ENCODE measurements at places on chromosomes 1 and 21. TPM values are rescaled to one million over a fixed set of nuclear protein-coding genes. Genes with fewer than 3 reads are reported as not detected.

FOXO6 gene
- total RNA-seq: not detected

PROK1 gene
- not detected for total RNA-seq

ID3 gene
- total RNA-seq: 14.4 TPM

SLC6A9 gene
- total RNA-seq: 5.3 TPM

DNA sequence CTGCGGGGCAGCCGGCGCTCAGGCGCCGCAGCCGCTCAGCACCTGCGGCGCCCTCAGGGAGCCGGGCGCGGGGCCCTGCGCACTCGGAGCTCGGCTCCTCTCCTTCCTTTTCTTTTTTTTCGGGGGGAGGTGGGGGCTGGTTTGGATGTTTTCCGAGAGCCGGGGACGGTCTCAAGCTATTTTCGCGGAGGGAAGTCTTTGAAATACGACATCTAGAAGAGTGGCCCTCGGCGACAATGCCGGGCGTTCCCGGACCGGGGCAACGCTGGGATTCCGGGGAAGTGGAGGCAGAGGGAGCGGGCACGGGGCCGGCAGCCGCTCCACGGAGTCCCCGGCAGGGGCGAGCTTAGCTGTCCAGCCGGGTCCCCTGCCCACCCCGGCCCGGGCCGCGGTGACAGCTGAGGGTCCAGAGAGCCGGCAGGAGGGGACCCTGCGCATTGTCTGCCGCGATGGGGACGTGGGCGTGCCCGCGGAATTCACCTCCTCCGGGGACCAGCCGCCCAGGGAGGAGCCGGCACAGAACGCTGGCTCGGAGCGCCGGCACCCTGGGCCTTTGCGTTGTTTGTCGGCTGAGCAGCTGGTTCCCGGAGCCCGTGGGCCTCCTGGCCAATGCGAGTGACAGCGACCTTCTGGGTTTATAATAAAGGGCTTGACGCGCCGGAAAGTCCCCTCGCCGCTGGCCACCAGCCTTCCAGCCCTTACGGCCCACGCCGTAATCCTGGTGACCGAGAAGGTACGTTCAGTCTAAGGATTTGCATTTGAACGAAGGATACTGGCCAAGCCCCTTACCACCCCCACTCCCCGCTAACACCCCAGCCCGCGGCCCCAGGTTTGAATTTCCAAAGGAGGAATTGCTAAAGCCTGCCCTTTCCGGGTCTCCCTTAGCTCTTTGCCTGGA is 582 bp downstream of the SLC37A1 start:
- peak; percentile 68 for DNase-seq
- peaks cover 17% of the 10 kb centered on the region for H3K4me1 ChIP-seq
- peaks cover 20% of the 10 kb centered on the region for H3K27me3 ChIP-seq

GRCh38 chr1:98323388-98323787 is 338.1 kb upstream of the SNX7 start:
- H3K4me3 ChIP-seq: no peak overlapping the region
- H3K36me3 ChIP-seq: no peaks in the 10 kb centered on the region
- peaks cover 6% of the 10 kb centered on the region for H3K27me3 ChIP-seq
- no peak for DNase-seq
- H3K27ac ChIP-seq: peak overlapping the region; percentile 77

GRCh38 chr1:12625276-12625675 is 7.3 kb upstream of the DHRS3 start:
- H3K4me1 ChIP-seq: peaks cover 15% of the 10 kb centered on the region
- peaks cover 11% of the 10 kb centered on the region for H3K27me3 ChIP-seq

DNA sequence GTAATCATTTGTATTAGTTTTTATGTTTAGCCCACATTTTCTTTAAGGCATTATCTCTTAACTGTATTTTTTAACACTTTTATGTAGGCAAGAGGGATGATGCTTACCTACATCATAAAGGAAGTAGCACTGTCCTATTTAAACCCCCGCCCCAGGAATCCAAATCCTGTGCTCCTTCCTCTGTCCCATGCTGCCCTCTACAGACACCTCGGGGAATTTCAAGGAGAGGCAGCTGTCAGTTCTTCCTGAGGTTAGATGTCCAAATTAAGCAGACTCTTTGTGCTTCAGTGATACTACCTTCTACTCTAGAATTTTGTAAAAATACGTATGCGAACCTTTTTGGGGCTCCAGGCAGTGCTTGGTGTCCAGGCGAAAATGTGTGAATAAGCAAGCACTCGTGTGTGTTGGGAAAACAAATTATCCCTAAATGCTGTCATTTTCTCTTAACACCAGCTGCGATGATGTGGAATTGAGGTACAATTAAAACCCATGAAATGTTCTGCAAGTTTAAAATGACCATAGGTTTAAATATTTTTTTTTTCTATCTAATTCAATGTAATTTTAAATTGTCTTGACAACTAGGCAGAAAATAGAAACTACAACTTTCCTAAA is 19.2 kb downstream of the CRCT1 start:
- H3K4me3 ChIP-seq: no peak overlapping the region
- H3K4me1 ChIP-seq: no peaks in the 10 kb centered on the region

- peaks cover 27% of the 10 kb centered on the region for H3K4me1 ChIP-seq
- H3K27me3 ChIP-seq: peaks cover 3% of the 10 kb centered on the region
- H3K27ac ChIP-seq: no peak overlapping the region
- peaks cover 2% of the 10 kb centered on the region for H3K36me3 ChIP-seq
These were observed 246.4 kb upstream of the HOOK1 start for GRCh38 chr1:59568158-59568935.

DNA sequence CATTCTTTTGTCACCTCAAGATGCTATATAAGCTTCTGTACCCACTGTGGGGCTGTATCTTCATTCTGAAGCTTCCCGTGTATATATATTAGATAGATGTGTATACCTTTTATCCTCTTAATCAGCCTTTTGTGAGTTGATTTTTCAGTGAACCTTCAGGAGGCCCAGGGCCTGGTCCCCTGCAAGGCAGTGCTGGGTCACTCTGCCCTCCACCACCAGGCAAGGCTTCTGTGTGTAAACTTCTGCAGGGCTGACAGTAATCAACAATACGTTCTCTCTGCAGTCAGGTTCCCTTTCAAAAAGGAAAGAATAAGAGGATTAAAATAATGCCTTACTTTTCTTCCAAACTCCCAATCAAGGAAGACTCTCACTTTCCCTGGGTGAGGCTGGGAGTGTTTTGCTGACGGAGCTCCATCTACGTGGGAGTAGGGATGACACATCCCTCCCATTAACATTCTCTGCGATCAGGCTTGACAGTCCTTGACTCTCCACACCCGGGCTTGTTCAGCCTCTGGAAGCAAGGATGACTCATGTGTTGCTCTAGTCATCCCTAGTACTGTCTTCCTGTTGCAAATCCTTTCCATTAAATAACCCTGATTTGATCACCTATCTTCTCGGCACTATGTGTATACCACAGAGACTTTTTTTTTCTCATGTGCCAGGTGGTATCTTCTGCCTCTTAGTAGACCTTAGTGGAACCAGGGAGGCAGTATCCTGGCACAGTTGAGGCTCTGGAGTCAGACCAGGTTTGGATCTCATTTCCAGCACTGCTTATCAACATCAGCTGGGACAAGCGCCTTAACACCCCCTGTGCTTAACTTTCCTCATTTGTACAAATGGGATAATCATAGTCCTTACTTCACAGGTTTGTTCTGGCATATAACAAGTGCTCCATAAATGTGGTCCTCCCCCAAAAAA is 70.3 kb upstream of the KCNK1 start:
- no peak overlapping the region for H3K27ac ChIP-seq
- H3K4me3 ChIP-seq: no peak overlapping the region
- peaks cover 19% of the 10 kb centered on the region for H3K27me3 ChIP-seq
- H3K4me1 ChIP-seq: no peaks in the 10 kb centered on the region

DNA sequence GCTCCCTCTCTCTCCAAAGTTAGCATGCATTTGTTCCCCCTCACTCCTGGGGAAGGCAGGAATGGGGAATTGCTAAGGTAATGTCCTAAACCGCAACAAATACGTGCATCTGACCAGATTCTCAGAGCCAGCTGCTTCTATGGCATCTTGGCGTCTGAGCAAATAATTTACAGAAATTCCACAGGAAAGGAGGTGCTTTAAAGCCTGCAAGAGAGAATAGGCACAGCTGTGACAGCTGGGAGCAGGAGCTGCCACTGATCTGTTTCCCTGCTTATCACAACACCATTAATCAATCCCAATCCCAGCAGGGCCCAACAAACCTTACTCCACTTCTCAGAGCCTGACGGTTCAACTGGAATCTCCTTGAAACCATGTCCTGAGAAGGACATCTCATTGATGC is 83.5 kb upstream of the ZNF281 start:
- DNase-seq: no peak
- no peak overlapping the region for H3K4me3 ChIP-seq
- no peak overlapping the region for H3K27ac ChIP-seq

DNA sequence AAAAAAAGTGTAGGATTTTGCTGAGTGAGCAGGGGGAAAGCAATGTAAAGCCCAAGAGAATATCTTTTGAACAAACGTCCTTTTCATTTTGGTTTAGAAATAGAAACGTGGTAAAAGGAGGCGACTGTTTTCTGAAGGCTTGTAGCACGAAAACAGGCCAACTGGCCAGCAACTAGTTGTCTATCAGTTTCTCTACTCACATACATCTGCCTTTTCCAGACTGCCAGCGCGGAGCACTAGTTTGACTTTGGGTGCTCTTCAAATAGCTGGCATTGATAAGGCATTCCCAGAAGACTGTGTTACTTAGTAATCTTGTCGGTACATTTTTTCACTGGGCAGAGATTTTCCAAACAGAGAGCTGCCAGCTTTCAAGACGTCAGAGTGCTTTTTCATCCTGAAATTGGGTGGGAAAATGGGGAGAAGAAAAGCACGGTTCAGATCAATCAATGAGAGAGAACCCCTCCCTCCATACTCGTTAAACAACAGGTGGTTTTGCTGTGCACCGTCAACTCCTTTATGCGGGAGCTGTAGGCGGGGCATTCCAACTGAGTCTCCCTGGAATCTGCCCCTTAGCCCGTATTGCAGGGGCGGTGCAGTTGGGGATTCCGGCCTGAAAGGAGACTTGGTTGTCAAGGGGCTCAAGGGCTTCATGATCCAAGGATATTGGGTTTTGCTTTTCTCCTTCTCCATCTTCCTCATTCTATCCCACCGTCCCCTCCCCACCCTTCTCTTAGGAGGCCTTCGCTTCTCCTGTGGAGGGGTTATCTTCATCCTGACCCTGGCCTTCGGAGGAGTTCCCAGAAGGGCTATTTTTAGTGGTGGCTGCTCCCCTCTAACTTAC is 884 bp upstream of the LRRC8C start:
- peak overlapping the region; percentile 82 for H3K4me3 ChIP-seq
- H3K4me1 ChIP-seq: peaks cover 71% of the 10 kb centered on the region
- peak overlapping the region; percentile 91 for H3K27ac ChIP-seq

- no peak for DNase-seq
- H3K36me3 ChIP-seq: peaks cover 26% of the 10 kb centered on the region
- H3K4me3 ChIP-seq: no peak overlapping the region
These were observed 40.9 kb upstream of the RGS1 start for GRCh38 chr1:192534666-192535065.

GRCh38 chr1:94621395-94621794 is 79.8 kb upstream of the F3 start:
- no peak for DNase-seq
- no peak overlapping the region for H3K4me3 ChIP-seq
- no peaks in the 10 kb centered on the region for H3K36me3 ChIP-seq
- no peaks in the 10 kb centered on the region for H3K4me1 ChIP-seq

- no peak overlapping the region for H3K4me3 ChIP-seq
- no peaks in the 10 kb centered on the region for H3K27me3 ChIP-seq
- H3K36me3 ChIP-seq: peaks cover 79% of the 10 kb centered on the region
- peaks cover 4% of the 10 kb centered on the region for H3K4me1 ChIP-seq
- no peak for DNase-seq
These were observed 24.4 kb upstream of the GNG4 start for GRCh38 chr1:235673981-235674380.

DNA sequence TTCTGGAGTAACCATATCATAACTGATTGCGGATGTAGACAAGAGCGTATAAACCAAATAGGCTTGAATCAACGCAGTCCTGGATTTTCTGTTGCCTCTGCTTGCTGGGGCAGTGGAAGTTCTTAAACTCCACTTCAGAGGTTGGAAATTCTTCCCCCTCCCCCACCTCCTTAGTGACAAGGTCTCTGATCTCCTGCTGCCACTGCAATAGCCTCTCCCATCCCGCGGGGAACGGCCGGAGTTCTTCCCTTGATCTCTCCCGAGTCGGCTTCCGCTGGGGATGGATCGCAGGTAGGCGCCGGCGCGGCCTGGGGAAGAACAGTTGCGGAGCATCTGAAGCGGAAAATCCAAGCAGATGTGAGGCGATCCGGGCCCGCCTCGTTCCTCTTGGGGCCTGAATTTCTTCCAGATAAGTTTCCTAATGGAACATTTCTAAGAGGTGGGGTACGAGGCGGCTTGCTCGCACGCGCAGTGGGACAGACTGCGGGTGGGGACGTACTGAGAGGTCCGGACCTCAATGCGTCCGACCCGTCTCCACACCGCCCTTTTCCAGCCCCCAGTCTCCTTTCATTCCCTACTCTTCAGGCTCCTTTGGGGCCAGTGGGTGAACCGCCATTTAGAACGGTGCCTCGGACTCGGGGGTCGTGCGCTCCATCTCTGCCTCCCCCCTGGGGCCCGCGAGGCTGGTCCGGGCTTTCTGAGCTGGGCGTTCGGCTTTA is 3.1 kb upstream of the SIM2 start:
- DNase-seq: no peak
- H3K4me3 ChIP-seq: no peak overlapping the region
- no peak overlapping the region for H3K27ac ChIP-seq
- peaks cover 3% of the 10 kb centered on the region for H3K36me3 ChIP-seq

DNA sequence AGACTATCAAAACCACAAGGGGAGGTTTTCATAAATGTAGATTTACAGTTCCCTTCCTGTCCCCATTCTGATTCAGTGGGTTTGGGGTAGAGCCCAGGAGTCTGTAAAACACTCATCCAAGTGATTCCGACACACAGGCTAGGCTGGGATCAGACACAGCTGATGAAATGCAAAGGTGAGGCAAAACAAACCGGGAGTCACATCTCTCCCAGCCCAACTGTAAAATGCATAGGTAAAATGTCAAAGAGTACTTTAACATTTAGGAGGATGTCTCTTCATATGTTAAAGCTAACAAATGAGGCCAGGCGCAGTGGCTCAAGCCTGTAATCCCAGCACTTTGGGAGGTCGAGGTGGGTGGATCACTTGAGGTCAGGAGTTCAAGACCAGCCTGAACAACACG is 45.0 kb downstream of the ZNF281 start:
- H3K27me3 ChIP-seq: no peaks in the 10 kb centered on the region
- H3K27ac ChIP-seq: no peak overlapping the region
- H3K36me3 ChIP-seq: no peaks in the 10 kb centered on the region
- DNase-seq: no peak
- H3K4me1 ChIP-seq: no peaks in the 10 kb centered on the region

DNA sequence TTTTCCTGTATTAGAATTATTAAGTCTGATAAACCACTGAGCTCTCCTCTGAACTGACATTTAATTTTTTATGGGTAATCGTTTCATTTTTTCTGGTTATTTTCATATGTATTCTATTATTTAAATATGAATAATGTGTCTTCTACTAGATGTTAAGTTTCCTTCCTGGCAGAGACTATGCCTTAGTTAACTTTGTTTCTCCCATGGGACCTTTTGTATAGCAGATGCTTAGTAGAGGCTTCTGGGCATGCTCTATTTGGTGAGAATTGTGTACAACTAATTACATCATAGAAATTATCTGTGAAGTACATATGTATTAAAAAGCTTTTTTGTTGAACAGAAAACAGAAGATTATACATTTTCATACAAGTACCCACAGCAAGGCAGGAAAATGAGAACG is 23.4 kb downstream of the CTBS start:
- H3K27ac ChIP-seq: no peak overlapping the region
- no peaks in the 10 kb centered on the region for H3K4me1 ChIP-seq
- no peak for DNase-seq
- H3K36me3 ChIP-seq: peaks cover 8% of the 10 kb centered on the region

GRCh38 chr1:11362547-11363021 is 89.6 kb downstream of the UBIAD1 start:
- H3K4me1 ChIP-seq: no peaks in the 10 kb centered on the region
- no peak for DNase-seq
- no peaks in the 10 kb centered on the region for H3K36me3 ChIP-seq
- H3K27me3 ChIP-seq: peaks cover 9% of the 10 kb centered on the region
